ENCODE measurements at places on chromosomes 3 and 15. TPM values are rescaled to one million over a fixed set of nuclear protein-coding genes. Genes with fewer than 3 reads are reported as not detected.

ZPLD1 gene
- polyA plus RNA-seq = not detected

SLC12A1 gene
- 0.03 TPM for polyA plus RNA-seq

FBN1 gene
- polyA plus RNA-seq = 180 TPM

VEPH1 gene
- 1.0 TPM for polyA plus RNA-seq

KY gene
- 96.9 TPM for polyA plus RNA-seq

OSBPL10 gene
- 10.9 TPM for polyA plus RNA-seq

DNA sequence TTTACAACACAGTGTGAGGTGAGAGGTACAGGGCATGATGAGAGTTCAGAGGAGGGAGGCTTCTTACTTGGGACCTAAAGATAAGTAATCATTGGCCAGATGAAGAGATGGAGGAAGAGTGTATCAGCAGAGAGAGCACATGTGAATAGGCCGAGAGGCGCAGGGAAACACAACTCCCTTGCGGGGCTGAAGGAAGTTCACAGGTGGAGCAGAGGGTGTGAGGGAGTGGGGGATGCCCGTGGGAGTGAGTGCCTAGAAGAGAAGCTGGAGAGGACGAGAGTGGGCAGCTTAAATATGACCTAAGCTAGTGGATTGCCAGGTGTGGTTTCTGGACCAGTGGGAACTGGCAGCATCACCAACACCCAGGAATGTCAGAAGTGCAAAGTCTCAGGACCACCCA, 98.2 kb upstream of the TBC1D5 start:
- no peak for DNase-seq

GRCh38 chr15:26179906-26180305, 316.8 kb upstream of the ATP10A start:
- no peak for DNase-seq

DNA sequence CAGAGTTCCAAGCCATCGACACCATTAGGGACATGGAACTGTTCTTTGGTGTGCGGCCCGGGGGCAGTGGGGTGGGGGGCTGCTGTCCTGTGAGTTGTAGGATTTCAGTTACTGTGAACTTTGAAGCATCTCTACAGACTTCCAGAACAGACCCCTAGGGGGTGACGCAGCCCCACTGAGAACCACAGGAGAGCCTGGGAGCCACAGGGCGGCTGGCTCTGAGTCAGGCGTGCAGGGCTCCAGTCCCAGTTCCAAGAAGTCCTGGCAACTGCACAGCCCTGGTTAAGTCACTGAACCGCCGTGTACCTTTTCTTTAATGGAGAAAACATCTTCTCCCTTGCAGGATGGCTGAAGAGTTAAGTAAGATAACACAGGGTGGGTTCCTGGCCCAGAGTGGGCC, 23.5 kb upstream of the LRTM1 start:
- peak; percentile 81 for DNase-seq

DNA sequence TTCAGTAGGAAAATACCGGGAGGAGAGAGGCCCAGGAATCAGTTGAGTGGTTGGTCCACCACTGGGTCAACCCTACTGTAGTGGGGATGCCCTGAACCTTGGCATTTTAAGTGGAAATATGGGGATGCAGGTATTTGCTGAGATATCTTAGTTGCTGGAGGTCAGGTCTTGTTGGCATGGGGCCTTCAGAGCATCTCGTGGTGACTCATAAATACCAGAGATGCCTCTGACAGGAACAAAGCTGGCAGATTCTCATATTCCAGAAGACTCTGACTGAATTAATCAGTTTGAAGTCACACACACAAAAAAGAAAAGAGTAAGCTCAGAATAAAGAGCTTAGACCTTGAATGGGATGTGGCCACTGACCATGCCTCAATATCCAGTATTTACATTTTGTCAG, 91.6 kb downstream of the CACNA2D3 start:
- no peak for DNase-seq

DNA sequence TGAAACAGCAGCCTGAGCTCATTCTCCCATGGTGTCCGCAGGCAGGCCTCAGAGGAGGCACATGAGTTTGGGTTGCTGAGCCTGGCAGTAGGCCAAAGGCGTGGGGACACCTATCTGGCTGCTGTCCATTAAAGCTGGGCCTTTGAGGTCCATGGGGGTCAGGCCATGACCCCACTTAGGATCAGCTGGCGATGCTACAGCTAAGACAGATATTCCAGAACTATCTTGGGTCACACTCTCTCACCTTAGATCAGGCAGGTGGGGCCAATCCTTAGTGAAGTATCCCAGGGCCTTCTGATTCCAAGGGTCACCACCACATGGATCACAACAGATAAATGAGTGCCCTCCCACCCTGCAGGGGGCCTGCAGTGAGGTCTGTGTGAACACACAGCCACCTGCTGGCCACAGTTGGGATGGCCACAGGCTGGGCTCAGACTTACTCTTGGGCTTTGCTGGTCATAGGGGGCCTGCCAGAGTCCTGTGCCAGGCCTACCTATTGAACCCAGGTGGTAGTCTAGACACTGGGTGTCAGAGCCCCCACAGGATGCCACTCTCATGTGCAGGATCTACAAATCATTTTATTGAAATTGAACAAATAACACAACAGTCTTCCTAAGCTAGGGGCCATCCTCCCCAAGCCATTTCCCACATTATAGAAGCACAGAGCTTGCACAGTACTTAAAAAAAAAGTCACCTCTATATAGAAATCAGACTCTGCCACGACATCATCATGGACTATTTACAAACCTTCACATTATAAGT, 2.0 kb upstream of the HYAL2 start:
- peak; percentile 66 for DNase-seq

DNA sequence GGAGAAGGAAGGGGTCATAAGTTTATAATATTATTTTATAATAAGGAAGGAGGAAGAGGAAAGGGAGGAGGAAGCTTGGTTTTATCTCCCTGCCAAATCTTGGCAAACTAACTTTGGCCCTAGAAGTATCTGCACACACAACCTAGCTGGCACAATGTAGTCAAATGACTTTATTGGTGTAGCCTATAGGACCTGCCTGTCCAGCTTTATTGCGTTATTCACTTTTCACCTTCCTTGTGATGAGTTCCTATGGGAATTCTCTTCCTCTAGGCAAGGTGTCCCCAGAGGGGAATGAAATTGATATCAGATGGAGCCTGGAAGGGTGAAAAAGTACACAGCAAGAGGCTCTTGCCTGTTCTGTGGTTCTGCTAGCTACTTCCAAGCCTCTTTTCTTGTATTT, 111.2 kb upstream of the SLC25A36 start:
- no peak for DNase-seq

DNA sequence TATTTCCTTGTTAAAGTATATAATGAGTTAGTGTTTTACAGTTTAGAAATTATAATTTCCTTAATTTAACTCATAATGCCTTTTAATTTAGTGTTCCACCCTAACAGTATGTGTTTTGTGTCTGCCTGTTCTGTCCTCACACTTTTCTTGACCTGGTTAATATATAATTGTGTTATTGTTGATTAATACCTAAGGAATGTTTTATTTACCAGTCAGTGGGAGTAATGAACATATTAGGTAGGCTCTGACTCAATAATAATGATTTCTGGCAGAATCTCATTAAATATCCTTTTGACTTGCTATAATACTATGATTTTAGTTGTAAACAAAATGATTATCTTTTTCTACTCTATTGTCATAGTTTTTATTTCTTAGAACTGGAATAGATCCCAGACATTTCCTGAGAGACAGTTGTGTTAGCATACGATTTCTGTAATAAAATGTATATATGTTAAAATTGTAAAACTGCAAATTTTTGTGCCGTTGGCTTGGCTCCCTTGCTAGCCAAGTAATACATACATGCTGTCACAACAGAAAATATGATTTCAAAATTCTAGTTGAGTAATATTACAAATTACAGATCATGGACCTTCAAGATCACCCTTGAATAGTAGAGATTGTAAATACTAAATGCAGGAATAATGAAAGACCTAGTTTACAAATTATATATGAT, 51.9 kb downstream of the RASA2 start:
- no peak for DNase-seq
